ENCODE measurements at places on chromosomes 1 and 21. TPM values are rescaled to one million over a fixed set of nuclear protein-coding genes. Genes with fewer than 3 reads are reported as not detected.
A peak's percentile ranks its signal among the peaks of the same experiment; 100 is the strongest.

KLF17 gene
- not detected for total RNA-seq

RPTN gene
- not detected for total RNA-seq

GBP5 gene
- 174 TPM for total RNA-seq

DRAXIN gene
- 0.18 TPM for total RNA-seq

MPL gene
- not detected for total RNA-seq

ZNF683 gene
- 0.69 TPM for total RNA-seq

MCOLN2 gene
- total RNA-seq, result 17.8 TPM

RXRG gene
- not detected for total RNA-seq

LMO4 gene
- total RNA-seq, result 36.8 TPM

PTGFRN gene
- 7.0 TPM for total RNA-seq

AVPR1B gene
- total RNA-seq, result not detected

TMEM82 gene
- not detected for total RNA-seq

CFAP45 gene
- total RNA-seq, result 1.4 TPM

DNA sequence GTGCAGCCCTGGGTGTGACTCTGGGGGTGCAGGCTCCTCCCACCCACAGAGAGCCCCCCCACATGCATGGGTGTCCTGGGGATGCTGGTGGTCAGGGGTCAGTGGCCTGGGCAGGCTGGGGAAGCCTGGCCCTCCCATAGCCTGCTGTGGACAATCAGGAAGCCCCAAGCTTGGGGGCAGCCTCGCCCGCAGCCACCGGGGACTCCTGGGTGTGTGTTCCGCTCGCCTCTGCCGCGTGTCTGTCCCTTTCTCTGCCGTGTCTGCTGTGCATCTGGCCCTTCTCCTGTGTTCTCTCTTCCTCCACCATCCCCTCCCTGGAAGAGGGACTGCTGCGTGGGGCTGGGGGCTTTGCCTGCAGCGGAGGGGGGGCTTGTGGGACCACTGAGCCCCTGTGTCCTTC is 22.9 kb downstream of the AGRN start:
- H3K27me3 ChIP-seq, result peaks cover 12% of the 10 kb centered on the region
- no peak overlapping the region for H3K27ac ChIP-seq
- DNase-seq, result no peak
- no peak overlapping the region for H3K4me3 ChIP-seq
- peaks cover 15% of the 10 kb centered on the region for H3K4me1 ChIP-seq

- peaks cover 16% of the 10 kb centered on the region for H3K4me1 ChIP-seq
- no peak overlapping the region for H3K27ac ChIP-seq
- no peak for DNase-seq
- H3K27me3 ChIP-seq, result no peaks in the 10 kb centered on the region
Observed at GRCh38 chr1:36269408-36269838, 36.7 kb upstream of the SH3D21 start.

DNA sequence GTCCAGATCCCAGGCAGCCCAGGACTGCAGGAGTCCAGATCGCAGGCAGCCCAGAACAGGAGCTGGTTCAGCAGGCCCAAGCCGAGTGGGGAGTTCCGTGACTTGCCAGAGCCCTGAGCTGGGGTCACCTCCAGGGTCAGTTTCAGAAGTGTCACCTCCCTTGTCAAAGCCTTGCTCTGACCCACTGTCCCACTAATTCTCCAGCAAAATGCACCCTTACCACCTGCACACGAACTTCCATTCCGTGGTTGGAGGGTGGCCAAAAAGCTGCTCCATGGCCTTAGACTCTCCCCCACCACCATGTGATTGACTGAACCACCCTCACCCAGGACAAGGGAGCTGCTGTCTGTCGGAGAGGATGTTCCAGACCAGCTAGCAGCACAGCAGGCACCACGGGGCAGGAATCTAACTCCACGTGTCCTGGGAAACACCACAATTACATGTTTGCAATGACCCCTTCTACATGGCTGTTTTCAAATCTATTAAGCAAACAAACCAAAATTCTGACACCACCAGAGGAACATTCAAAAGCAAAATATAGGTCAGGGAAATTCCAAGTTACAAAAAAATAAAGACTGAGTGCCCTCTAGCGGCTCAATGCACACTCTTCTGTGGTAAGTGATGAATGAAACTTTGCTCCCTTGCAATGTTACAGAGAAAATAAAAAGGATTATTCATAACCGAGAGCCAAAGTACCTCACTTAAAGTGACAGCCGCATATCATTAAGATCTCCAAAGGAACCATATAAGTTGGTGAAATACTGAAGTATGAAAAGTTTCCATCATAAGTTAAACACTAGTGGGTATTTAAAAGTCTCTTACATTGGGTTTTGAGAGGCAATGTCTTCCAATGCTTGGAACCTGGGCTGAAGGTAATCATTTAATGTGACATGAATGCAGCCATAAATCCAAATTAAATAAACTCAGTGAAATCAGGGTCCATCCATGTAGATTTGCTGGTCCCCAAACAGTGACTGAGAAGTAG is 76.3 kb downstream of the NPHP4 start:
- H3K27me3 ChIP-seq, result no peaks in the 10 kb centered on the region
- no peak overlapping the region for H3K4me3 ChIP-seq
- H3K27ac ChIP-seq, result no peak overlapping the region
- peaks cover 7% of the 10 kb centered on the region for H3K4me1 ChIP-seq
- no peaks in the 10 kb centered on the region for H3K36me3 ChIP-seq

- no peaks in the 10 kb centered on the region for H3K4me1 ChIP-seq
- DNase-seq, result no peak
- no peak overlapping the region for H3K27ac ChIP-seq
Observed at GRCh38 chr1:222233444-222234158, 314.3 kb downstream of the HHIPL2 start.

GRCh38 chr1:219713981-219714381 is 101.1 kb upstream of the ZC3H11B start:
- DNase-seq, result no peak
- no peaks in the 10 kb centered on the region for H3K4me1 ChIP-seq
- H3K36me3 ChIP-seq, result no peaks in the 10 kb centered on the region
- H3K27ac ChIP-seq, result no peak overlapping the region

DNA sequence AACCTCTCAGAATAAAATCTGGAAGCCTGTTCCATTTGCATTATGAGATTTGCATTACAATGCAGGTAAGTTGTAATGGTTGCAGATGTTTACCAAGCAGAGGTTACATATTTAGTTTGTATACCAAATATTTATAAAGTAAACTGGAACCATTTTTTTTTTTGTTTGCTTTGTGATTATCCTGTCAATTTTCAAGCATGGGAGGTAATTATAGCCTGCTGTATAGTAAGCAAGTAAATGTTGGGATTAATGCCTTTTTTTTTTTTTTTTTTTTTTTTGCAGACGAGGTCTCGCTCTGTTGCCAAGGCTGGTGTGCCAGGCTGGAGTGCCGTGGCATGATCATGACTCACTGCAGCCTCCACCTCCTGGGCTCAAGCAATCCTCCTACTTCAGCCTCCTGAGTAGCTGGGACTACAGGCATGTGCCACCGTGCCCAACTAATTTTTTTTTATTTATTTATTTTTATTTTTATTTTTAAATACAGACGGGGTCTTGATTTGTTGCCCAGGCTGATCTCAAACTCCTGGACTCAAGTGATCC is 21.0 kb downstream of the NFYC start:
- DNase-seq, result no peak
- H3K27me3 ChIP-seq, result no peaks in the 10 kb centered on the region
- peaks cover 21% of the 10 kb centered on the region for H3K36me3 ChIP-seq
- no peak overlapping the region for H3K27ac ChIP-seq
- H3K4me1 ChIP-seq, result peaks cover 65% of the 10 kb centered on the region
- no peak overlapping the region for H3K4me3 ChIP-seq

- DNase-seq, result no peak
- H3K4me1 ChIP-seq, result peaks cover 37% of the 10 kb centered on the region
- peak overlapping the region; percentile 88 for H3K27ac ChIP-seq
- H3K27me3 ChIP-seq, result no peaks in the 10 kb centered on the region
- peak overlapping the region; percentile 84 for H3K4me3 ChIP-seq
Observed at GRCh38 chr1:205593967-205594366, 37.8 kb downstream of the ELK4 start.

GRCh38 chr1:181660621-181661020 is 177.3 kb downstream of the CACNA1E start:
- H3K27ac ChIP-seq, result no peak overlapping the region
- H3K27me3 ChIP-seq, result peaks cover 10% of the 10 kb centered on the region
- H3K4me3 ChIP-seq, result no peak overlapping the region
- DNase-seq, result no peak
- no peaks in the 10 kb centered on the region for H3K4me1 ChIP-seq

DNA sequence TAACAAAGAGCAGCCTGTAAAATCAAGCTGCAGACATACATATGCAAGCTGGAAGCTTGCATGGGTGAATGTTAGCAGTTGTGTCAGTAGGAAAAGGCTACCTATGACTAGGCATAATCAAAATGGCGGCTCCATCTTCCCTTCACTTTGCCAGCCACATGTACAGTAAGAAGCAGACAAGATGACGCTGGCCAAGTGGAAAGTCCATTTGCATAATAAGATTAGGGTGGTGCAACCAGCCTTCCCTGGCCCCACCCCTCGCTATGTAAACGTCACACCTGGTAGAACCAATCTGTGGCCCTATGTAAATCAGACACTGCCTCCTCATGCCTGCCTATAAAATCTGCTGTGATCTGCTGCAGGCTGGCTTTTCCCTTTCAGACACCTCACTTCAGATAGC is 171.9 kb upstream of the USP25 start:
- H3K4me1 ChIP-seq, result peaks cover 17% of the 10 kb centered on the region
- peaks cover under 1% of the 10 kb centered on the region for H3K27me3 ChIP-seq
- no peaks in the 10 kb centered on the region for H3K36me3 ChIP-seq
- no peak overlapping the region for H3K4me3 ChIP-seq
- H3K27ac ChIP-seq, result no peak overlapping the region
- no peak for DNase-seq

GRCh38 chr1:221439747-221440501 is 302.0 kb downstream of the DUSP10 start:
- no peaks in the 10 kb centered on the region for H3K36me3 ChIP-seq
- DNase-seq, result peak; percentile 73
- H3K4me3 ChIP-seq, result no peak overlapping the region
- H3K27me3 ChIP-seq, result peaks cover 12% of the 10 kb centered on the region

DNA sequence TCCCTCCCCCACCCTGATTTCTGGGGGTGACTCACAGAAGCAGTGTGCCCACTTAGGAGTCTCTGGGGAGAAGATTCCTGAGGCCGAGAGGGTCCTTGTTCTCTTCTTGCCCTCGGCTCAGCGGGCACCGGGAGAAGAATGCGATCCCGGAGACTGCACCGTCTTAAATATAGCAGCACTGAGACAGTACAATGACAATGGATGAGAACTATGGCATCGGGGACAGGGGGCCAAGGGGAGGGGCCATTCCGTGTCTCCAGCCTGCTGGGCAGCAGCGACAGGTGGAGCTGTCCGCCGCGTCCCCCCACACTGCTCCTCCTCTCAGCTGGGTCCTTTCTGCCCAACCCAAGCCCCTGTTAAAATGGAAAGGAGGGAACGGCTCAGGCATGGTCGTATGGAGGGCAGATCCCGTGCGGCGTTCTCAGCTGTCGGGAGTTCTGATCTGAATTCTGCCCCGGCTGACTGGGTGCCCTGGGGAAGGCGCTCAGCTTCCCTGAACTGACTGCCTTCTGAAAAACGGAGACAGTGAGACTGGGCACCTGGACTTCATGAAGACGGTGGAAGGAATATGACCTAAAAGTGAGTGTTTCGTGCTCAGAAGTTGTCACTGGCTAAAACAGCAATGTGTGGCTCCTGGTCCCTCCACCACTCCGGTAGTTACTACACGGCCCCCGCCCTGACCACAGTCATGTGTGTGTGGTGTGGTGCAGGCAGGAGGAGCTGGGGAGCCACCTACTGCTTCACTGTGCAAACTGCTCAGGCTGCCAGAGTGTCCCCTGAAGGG is at the start of gene MYOM3:
Gene MYOM3, minus strand, starts transcription at position 140 of the 784 bp plus-strand sequence. CDS start 3,499 bp downstream, outside the sequence.
- peaks cover 5% of the 10 kb centered on the region for H3K4me1 ChIP-seq
- H3K27me3 ChIP-seq, result peaks cover 15% of the 10 kb centered on the region
- no peak within 1 kb of the TSS for H3K4me3 ChIP-seq
- peak; percentile 86 for DNase-seq

DNA sequence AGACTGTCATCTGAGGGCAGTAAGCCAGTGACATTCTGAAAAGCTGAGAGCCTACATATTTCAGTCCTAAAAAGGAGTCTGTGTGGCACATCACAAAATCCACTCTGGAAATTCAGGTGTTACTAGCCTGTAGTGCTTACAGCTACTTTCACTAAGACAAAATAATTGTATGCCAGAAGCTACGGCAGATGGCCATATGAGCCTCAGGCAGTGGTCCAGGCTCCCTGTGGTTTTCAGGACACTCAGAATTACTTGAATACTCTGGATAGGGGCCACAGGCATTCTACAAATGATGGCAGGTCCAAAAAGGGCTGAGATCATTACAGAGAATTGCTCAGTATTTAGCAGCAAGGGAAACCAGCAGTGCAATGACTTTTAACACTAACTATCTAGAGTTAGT is 527.1 kb downstream of the MRPL39 start:
- H3K4me3 ChIP-seq, result no peak overlapping the region
- H3K27me3 ChIP-seq, result no peaks in the 10 kb centered on the region
- H3K27ac ChIP-seq, result no peak overlapping the region
- DNase-seq, result no peak

DNA sequence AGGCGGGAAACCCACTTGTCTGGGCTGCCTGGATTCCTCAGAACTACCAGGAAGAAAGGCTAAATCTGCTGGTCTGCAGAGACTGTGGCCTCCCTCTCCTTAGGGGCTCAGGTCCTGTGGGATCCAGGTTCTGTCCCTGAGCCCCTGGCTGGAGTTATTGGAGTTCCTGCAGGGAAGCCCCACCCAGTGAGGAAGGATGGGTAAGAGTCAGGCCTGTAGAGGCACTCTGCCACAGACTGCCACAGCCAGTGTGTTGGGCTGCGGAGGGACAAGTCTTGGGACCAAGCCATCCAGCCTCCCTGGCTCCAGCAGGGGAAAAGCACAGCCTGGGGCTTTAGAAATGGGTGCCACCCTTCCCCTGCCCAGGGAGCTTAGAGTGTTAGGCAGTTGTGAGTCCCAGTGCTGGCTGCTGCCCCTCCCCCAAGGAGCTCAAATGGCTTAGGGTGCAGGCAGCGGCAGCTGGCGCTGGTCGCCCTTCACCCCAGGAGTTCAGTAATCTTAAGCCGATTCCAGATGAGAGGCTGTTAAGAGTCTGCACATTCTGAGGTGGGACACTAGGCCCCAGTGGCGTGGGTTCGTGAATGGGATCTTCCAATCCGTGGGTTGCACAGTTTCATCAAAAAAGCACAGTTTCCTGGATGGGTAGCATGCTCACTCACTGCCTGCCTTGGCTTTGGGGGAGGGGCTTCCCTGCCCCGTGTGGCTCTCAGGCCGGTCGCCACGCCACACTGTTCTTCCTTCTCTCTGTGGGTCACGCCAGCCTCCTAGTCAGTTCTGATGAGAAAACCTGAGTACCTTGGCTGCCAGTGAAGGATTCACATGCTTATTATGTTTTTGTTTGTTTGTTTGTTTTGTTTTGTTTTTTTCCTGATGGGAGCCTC is 57.6 kb upstream of the FMO3 start:
- DNase-seq, result no peak
- H3K4me1 ChIP-seq, result no peaks in the 10 kb centered on the region
- H3K36me3 ChIP-seq, result no peaks in the 10 kb centered on the region
- H3K4me3 ChIP-seq, result no peak overlapping the region

DNA sequence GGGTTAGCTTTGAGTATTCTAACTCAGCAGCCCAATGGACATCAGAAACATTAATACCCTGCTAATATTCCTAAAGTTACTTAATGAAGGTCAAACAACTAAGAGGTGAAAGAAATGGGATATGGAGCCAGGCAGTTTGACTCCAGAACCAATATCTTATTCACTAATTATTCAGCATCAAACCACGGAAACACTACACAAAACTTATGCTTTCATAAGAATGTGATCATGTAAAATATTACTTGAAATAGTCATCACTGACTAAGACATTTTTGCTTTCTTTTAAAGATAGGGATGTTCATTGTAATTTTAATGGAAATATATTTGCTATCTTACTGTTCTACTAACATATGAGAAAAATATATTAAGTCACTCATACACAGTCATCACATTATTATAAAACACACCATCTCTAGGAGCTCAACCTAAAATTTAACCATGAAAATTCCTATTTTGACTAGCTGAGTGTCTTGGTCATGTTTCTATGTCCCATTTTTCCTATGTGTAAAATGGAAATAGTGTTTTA is 240.9 kb downstream of the KCTD3 start:
- DNase-seq, result no peak

Data from activated CD8-positive, alpha-beta T cell treated with anti-CD3 and anti-CD28 coated beads for 36 hours (primary cell).